ENCODE measurements at places on chromosomes 16 and 17. TPM values are rescaled to one million over a fixed set of nuclear protein-coding genes. Genes with fewer than 3 reads are reported as not detected.

DNA sequence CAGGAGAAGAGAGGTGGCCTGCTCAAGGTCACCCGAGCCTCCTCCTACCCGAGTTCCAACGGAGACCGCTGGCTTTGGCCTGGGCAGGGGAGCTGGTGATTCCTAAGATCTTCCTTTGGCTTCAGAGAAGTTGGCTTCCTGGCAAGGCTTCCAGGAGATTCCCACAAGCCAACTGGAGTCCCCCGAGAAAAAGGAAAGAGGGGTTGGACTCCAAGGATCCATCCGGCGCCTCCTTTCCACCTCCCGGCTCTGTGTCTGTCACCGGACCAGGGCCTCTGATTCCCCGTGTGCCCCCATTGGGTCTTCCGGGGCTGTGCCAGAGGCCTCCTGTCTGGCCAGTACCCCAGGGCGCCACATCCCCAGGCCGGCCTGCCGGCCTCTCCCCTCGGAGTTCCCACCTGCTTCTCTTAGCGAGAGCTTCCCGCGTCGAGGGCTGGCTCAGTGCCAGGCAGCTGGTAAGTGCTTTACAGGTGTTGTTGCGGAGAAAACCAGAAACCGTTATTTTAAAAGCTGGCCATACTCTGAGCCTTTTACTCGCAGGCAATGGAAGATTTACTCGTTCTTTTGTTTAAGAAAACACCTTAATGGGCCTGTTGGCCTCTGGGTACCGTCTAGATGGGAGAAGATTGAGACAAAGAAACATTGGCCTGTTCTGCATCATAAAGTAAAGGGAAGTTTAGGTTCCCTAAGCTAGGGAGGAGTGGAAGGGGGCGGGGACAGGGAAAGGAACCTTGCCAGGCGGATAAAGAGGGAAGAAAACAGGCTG lies 258.4 kb upstream of the SDK2 start:
- no peak for DNase-seq

DNA sequence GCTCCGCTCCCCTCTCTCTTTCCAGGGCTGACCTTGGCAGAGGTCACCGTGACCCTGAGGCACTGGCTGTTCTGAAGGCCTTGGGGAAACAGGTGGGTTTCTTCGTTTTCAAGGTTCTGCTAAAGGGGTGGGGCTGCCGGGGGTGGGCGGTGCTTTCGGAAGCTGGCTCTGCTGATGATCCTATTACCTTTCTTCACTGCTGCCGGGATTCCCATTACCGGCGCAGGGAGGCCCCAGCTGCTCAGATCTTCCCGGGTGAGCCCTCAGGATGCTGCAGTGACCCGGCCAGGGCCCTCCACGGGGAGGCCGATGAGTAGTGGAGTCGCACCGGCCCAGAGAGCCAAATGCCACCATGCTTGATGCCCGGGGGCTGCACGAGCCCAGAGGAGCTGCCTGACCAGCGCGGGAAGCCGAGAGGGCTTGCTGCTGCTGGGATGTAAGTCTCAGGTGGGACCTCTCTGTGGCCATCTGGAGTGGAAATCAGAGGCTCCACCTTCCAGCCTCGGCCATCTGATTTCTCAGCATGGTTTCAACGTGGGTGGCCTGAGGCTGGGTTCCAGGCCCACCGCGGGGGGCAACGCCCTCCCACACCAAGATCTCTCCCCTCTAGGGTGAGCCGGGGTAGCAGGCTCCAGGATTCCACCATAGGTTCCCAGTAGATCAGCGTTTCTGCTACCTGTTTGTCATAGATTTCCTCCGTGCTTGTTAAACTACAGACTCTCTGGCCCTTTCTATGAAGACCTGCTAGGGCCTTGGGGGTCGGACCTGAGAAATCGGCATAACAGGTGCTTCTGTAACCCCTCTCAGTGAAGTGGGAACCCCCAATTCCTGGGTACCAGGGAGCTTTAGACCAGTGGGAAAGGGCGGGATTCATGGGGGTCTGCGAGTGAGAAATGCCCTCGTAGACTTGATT lies 21.6 kb upstream of the ADCY7 start:
- no peak for DNase-seq

GRCh38 chr16:49620158-49620868 lies 235.6 kb downstream of the ZNF423 start:
- peak; percentile 72 for DNase-seq

DNA sequence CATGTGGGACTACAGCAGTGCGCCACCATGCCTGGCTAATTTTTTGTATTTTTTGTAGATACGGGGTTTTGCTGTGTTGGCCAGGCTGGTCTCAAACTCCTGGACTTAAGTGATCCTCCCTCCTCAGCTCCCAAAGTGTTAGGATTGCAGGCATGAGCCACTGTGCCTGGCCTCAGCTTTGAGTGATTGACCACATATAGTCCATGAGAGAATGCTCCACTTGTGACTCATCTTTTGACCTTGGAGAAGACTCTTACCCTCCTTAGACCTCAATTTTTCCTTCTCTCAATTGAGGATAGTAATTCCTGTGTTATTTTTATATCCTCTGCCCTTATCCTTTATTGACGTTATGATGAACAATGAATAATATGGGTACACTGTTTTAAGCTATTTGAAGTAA lies 30.9 kb upstream of the DUSP14 start:
- no peak for DNase-seq

GRCh38 chr17:42681976-42682721 lies at the start of gene CNTNAP1:
CNTNAP1 (plus strand) TSS chr17:42682531; CDS start chr17:42682830, 299 bp downstream.
- no peak for DNase-seq

DNA sequence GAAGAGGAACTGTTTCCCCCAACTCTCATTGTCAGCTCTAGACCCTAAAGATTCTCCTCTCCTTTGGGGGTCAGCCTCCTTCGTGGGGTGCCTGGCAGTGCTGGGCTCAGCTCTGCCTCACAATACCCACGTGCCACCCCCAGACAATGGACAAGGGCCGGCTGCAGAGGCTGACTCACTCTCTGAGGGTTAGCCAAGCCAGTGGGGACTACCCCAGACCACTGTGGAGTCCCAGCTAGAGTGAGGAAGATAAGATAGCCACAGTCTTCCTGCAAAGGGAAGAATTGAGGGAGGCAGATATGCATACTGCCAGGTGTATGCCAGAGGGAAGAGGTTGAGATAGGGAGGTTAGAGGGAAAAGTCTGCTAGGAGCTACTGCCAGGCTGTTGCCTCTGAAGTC lies 13.5 kb upstream of the MTMR4 start:
- DNase-seq = no peak

DNA sequence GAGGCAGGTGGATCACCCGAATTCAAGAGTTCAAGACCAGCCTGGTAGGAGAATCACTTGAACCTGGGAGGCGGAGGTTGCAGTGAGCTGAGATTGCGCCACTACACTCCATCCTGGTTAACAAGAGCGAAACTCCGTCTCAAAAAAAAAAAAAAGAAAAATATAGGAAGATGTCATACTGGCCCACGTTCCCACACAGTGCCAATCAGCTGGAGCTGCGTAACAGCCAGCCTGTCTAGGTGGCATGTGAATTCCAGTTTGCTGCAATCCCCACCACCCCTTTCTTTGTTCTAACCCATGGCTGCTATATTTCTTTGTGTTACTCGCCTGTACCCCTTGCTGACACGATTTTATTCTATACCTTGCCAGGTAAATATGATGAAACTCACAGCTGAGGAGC lies 7.5 kb downstream of the NFATC2IP start:
- no peak for DNase-seq

- no peak for DNase-seq
These were observed 2.1 kb downstream of the CLTC start for GRCh38 chr17:59621771-59622170.

GRCh38 chr17:9228408-9229159 lies 207.3 kb downstream of the NTN1 start:
- no peak for DNase-seq

NOL3 gene
- 79.0 TPM for total RNA-seq

DNA sequence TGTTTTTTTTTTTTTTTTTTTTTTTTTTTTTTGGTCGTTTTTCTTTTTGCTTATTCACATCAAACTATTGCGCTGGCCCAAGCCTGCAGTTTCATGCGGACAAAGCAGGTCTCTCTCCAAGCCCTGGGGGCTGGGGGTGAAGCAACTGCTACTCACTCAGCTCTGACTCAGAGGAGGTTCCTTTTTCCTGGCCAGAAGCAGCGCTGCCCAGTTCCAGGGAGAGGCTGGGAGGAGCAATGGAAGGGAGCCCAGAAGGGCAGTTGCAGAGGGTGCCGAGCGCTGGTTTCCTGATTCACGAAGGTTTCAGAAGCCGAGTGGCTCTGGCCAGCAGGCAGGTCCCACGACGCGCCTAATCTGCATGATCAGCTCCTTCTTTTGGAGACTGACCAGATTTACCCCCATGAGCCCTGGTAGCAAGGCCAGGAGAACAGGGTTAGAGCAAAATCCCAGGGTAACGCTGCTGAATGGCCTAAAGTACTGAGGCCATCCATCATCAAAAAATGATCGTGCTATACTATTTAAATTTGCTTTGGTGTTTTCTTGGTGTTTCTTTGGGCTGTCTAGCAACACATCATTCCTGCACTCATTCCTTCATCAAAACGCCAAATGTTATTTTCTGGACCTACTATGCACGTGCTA lies 144.7 kb upstream of the SOX9 start:
- DNase-seq = peak; percentile 82

SRL gene
- 1.4 TPM for total RNA-seq

DNA sequence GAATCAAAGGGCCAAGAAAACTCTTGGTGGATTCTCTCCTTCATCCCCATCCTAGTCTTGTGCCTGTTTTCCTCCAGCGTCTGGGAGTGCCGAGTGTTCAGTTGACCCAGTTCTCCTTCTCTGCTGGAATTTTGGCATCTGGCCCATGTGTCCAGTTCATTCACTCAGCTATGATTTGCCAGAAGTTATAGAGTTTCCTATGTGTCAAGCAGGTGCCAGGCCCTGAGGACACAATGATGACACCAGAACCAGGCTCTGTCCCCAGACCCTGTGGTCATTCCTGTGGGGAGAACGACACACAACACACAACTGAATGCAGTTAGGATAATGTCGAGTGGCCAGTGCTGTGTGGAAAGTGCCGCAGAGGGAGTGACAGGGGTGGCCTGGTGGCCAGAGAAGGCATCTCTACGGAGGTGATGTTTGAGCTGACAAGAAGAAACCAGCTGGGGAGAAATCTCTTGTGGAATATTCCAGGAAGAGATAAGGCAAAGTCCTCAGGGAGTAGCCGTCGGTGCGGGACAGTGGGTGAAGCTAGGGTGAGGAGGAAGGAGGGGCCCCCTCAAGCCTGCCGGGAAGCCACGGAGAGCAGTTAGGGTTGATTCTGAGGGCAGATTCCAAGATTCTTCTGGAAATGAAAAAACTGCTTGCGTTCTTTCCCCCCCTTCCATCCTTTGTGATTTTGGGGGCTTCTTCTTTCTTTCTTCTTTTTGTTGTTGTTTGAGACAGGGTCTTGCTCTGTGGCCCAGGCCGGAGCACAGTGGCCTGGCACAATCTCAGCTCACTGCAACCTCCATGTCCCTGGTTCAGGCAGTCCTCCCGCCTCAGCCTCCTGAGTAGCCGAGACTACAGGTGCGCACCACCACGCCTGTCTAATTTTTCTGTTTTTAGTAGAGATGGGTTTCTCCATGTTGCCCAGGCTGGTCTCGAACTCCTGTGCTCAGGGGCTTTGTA lies 35.8 kb upstream of the IL34 start:
- peak; percentile 37 for DNase-seq

DNA sequence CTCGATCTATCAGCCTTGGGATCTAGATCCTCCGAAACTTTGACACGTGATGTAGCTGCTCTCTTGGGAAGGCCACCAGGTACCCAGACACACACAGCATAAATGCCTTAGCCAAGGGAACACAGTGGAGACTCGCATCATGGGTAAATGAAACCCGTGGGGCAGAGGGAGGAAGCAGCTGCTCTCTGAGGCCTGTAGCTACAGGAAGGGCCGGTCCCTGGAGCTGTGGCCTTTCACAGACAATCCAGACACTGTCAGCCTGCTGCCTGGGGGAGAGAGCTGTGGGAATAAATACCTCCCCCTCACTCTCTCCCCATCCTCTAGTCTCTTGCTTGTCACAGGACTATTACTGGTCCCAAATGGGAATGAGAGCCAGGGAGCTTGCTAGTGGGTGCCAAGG lies 351.2 kb downstream of the UTP18 start:
- no peak for DNase-seq

GRCh38 chr16:65388592-65388991 lies 266.7 kb upstream of the CDH11 start:
- DNase-seq = no peak

DNA sequence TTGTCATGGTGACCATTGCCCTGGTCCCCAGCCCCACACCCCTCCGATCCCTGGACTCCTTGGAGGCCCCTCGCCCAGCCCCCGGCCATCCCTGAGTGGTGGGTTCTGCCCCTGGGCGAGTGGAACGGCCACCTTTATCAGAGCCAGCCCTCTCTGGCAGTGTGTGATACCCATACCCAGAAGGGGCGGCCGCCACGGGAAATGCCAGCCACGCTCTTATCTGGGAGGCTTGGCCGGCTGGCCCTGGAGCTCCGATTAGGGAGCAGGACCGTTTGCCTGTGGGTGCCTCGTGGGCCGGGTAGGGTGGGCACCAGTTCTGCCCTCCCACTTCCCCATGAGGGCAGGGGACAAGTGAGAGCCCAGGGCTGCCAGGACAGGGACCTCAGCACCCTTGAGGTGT lies 58.3 kb upstream of the ZC3H18 start:
- DNase-seq = no peak

GRCh38 chr17:40364121-40364861 lies at the start of gene GJD3:
GJD3 (minus strand) TSS chr17:40364737; CDS start chr17:40363815, 922 bp downstream.
- no peak for DNase-seq

DNA sequence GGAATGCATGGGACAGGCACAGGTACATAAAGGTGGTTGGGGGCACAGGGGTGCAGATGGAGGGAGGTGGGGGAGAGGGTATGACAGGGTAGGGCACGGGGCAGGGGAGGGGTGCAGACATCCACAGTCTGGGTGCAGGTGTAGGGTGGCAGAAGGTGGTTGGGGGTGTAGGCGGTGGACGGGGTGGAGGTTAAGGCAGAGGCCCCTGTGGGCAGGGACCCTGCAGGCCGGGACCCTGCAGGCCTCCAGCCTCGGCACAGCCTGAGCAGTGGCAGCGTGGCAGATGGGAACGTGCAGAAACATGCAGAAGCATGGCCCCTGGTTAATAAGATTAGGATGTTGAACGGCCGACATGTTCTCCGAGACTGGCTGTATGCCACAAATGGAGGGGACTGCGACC lies 115.2 kb downstream of the RBFOX3 start:
- no peak for DNase-seq

AP2B1 gene
- total RNA-seq = 162 TPM

- no peak for DNase-seq
These were observed 26.4 kb upstream of the RPL38 start for GRCh38 chr17:74177018-74177450.

GRCh38 chr16:86303787-86304678 lies 206.3 kb upstream of the FOXF1 start:
- peak; percentile 37 for DNase-seq

- DNase-seq = no peak
These were observed 10.0 kb upstream of the RPL13 start for GRCh38 chr16:89550421-89551007.
